CD8-positive, alpha-beta memory T cell (primary cell): ENCODE measurements at places on chromosomes 1 and 21. TPM values are rescaled to one million over a fixed set of nuclear protein-coding genes. Genes with fewer than 3 reads are reported as not detected.

DNA sequence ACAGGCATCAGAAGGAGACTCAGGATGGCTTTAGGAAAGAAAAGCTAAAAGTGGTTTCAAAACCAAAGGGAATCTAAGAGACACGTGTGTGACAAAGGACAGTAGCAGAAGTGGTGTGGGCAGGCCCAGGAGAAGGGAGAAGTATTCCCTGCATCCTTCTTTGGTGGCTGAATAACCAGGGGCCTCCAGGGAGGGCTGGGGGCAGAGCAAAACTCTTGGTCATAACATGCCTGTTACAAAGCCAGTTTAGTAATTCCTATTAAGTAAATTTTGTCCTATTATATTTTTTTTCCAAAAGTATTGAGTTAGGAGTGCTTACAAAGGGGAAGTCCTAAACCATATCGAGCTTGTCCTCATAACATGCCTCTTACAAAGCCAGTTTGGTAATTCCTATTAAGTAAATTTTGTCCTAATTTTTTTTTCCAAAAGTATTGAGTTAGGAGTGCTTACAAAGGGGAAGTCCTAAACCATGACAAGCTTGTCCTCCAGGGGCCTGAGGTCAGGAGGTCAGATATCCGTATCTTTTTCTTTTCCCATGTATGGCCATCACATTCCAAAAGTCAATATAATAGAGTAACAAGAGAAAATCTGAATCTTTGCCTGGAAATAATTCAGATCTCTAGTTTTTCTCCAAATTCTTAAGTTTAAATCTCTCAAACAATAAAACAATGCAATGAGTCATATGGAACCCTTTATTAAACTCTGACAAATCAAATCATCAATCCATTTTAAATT is 509.2 kb downstream of the LTN1 start:
- no peak for DNase-seq

GRCh38 chr21:35606146-35606545 is 454.2 kb downstream of the SETD4 start:
- DNase-seq = no peak

GRCh38 chr1:7610106-7610731 is 160.9 kb upstream of the VAMP3 start:
- no peak for DNase-seq

- no peak for DNase-seq
Observed at GRCh38 chr21:29245104-29245643, 53.5 kb upstream of the BACH1 start.

GRCh38 chr1:56120021-56120420 is 459.3 kb downstream of the PLPP3 start:
- no peak for DNase-seq

DNA sequence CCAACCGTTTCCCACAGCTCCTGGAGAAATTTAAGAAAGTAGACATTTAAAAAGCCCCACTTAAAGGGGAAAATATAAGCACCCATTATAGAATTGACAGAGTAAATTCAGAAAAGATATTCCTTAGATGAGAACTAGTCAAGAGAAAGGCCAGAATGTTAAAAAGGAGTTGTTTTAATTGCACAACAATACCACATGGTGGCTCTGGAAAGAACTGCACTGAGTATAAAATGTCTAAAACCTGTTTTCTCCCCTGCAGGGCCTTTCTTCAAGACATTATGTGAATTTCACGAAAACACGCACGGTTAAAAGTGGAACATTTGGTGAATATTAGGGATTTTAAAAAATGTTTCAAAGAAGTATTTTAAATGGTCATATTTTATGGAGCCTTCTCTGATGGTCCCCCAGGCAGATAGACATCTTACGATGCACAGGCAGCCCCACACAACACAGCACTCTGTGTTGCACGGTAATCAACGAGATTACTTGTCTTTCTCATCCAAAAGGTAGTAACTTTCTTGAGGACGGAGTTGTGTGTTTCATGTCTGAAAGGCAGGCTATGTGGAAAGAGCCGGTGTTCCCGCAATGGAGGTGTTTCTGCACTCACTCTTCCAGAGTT is 101.9 kb downstream of the PRRX1 start:
- DNase-seq = no peak

DNA sequence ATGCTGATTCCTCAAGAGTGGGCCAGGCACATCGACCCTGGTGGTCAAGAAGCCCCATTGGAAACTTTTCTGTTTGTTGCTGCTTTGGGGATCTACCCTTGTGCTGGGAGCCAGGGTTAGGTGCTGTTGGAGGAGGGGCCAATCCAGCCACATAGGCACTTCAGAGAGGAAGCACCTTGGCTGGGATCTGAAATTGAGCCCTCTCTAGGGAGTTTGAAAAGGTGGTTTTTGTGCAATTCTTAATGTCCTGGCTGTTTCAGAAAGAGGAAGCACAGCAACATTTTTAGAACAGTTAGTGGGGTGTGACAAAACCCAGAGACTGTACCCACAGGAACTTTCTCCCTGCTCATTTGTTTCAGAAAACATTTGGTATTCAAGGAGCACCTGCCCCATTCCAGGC is 17.2 kb upstream of the BEND5 start:
- no peak for DNase-seq

DNA sequence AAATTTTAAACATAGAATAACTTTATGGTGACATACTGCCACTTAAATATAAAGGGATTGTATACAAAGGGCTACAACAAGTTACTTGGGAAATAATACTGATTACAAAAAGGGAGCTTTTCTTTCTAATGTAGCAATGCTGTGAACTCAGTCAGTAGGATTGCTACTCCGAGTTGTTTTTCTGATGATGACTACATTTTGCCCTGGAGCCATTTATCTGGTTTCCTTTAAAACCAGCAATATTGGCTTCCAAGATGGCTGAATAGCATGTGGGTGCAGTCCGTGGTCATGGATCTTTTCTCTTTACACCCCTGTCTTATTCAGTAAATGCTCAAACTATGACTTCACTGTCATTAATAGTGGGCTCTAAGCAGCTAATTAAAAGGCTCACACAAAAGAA is 92.6 kb upstream of the NEK7 start:
- DNase-seq = no peak

DNA sequence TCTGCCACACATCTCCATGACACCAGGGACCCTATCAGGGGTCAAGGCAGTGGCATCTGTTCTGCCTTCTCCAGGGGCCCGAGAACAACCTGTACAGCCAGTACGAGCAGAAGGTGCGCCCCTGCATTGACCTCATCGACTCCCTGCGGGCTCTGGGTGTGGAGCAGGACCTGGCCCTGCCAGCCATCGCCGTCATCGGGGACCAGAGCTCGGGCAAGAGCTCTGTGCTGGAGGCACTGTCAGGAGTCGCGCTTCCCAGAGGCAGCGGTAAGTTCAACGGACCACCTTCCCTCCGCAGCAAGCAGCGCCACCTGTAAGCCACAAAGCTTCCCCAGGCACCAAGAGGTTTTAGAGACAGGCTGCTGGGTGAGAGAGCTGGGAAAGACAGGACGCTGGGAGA is 15.9 kb downstream of the MX2 start:
- peak; percentile 39 for DNase-seq

DNA sequence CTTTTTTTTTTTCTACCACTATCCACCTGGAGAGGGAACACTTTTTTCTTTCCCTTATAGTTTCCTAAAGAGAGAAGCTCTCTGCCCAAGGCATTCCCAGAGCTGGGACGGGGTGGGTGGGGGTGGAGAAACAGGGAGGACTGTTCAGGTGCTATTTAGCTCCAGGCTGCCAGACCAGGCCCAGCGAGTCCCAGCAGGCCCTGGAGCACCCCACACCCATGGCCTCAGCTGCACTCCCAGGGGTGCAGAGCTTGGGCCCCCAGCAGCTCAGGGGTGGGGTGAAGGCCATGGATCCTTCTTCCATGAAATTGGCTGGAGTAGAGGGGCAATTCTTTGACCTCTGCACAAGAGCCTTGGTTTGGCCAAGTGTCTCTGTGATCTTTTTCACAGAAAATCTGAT is 4.1 kb downstream of the ETV3L start:
- DNase-seq = no peak

- no peak for DNase-seq
Observed at GRCh38 chr1:183243161-183244050, 57.3 kb downstream of the LAMC2 start.

DNA sequence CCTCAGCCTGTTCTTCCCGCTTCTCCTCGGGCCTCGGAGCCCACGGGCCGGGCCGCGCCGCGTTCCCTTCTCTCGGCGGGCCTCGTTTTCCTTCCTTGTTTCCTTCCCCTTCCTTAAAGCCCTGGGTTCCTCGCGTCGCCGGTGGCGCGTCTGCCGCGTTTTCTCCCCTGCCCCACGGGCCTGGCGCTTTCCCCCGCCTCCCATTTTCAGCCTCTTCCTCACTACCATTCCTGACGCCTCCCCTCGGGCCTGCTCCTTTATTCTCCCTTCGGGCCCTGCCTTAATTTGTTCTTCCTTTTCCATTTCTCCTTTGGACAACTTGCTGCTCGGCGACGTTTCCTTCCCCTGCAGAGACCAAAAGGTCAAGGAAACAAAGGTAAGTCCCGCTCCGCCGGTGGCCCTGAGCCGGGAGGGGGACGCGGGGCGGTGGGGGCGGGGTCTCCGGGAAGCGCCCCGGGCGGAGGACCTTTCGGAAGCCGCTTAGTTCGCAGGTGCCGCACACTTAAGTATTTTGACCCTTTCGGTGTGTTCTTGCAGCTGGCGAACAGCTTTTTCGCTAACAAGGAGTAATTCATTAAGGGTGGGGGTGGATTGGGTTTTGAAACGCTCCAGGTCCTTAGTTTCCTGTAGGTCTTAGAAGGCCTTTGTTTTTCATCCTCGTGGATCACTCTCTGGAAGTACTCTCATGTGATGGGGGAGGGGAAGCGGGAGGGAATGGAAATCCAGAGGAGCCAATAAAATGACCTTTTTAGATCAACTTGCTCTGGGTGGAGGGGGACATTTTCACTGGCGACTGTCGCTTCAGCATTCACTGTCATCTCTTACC is 780 bp downstream of the YTHDF2 start:
- DNase-seq = peak; percentile 31

DNA sequence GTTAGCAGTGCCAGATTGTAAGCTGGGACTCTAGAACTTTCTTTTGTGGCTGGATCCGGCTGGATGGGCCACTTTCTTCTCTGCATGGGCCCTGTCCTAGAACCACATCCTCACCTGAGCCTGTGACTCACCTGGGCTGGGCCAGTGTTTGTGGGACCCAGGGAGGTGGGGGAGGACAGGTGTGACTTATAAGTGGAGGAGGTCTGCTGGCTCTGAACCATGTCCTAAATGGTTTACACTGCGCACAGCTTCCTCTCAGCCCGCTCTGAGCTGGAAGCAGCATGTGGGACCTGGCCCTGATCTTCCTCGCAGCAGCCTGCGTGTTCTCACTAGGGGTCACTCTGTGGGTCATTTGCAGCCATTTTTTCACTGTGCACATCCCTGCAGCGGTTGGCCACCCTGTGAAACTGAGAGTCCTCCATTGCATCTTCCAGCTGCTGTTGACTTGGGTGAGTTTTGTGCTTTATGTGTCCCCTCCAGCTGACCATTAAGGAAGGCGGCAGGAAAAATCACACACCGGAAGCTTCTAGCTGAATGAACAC is at the start of gene AADACL3:
TSS of gene AADACL3 (plus strand) at position 215 of the 542 bp plus-strand sequence. CDS start at position 282, 67 bp downstream.
- DNase-seq = no peak

Gene BEST4
- total RNA-seq = 1.4 TPM

Gene LCE2C
- not detected for total RNA-seq
